Fibroblast of lung (primary cell): ENCODE measurements at places on chromosomes 16 and 17. TPM values are rescaled to one million over a fixed set of nuclear protein-coding genes. Genes with fewer than 3 reads are reported as not detected.

The UBE2I gene
- total RNA-seq: 42.1 and 44.4 TPM in 2 replicates

The ACSM2A gene
- not detected in 2 replicates for total RNA-seq

The CD19 gene
- total RNA-seq: under 0.01 and 0.26 TPM in 2 replicates

The BTBD17 gene
- under 0.01 TPM in 1 of 2 replicates, not detected in the other for total RNA-seq

GRCh38 chr17:29628644-29629043 lies 5.9 kb upstream of the CORO6 start:
- H3K27ac ChIP-seq: no peak overlapping the region
- H3K36me3 ChIP-seq: peaks cover 10% of the 10 kb centered on the region
- no peak overlapping the region for H3K4me3 ChIP-seq
- DNase-seq: no peak
- peaks cover 7% of the 10 kb centered on the region for H3K4me1 ChIP-seq

- peak; percentile 73 for DNase-seq
- no peak overlapping the region for H3K4me3 ChIP-seq
- peaks cover 3% of the 10 kb centered on the region for H3K36me3 ChIP-seq
These were observed 111.3 kb downstream of the BANP start for GRCh38 chr16:88062341-88063210.

DNA sequence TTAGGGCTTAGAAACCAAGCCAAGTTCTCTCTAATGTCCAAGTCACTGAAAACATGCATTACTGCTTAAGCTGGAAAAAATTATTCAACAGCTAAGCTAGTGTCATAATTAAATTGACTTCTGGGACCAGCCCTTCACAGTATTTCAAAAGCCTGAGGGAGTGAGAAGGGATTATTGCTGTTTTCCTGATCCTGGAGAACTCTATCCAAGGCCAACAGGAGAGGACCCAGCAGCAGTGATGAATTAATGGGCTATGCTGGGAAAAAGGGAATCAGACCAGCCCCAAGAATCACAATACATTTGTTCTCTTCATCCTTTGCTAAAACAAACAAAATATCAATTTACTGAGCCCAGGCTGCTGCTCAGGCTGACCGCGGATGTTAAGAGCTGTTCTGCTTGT lies 34.5 kb upstream of the CLEC3A start:
- no peaks in the 10 kb centered on the region for H3K27me3 ChIP-seq
- H3K4me3 ChIP-seq: no peak overlapping the region
- H3K4me1 ChIP-seq: no peaks in the 10 kb centered on the region
- DNase-seq: no peak
- H3K27ac ChIP-seq: no peak overlapping the region

- H3K27ac ChIP-seq: no peak overlapping the region
- H3K36me3 ChIP-seq: no peaks in the 10 kb centered on the region
- H3K4me1 ChIP-seq: peaks cover 3% of the 10 kb centered on the region
- no peak overlapping the region for H3K4me3 ChIP-seq
These were observed 125.7 kb downstream of the COPRS start for GRCh38 chr17:31733326-31733725.

DNA sequence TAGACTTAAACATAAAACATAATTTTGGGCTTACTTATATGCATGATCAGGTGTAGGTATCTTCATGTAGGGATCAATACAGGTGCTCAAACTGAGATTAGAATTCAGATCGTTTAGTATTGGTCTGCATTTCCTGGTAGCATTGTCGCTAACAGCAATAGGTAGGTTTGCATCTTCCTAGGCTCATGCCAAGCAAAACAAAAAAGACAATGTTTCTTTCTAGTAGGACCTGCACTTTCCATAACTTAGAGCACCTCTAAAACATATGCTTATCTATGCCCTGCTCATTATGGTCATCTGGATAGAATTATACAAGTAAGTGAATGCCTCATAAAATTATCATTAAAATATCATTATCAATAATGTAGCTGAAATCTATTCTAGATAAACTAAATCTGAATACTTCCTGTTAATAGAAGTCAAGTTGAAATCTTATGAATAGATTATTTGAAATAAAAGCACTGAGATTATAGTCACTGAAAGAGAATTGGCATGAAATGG lies 26.7 kb downstream of the PCTP start:
- no peaks in the 10 kb centered on the region for H3K27me3 ChIP-seq
- H3K4me1 ChIP-seq: no peaks in the 10 kb centered on the region
- no peak for DNase-seq
- H3K36me3 ChIP-seq: peaks cover 7% of the 10 kb centered on the region

DNA sequence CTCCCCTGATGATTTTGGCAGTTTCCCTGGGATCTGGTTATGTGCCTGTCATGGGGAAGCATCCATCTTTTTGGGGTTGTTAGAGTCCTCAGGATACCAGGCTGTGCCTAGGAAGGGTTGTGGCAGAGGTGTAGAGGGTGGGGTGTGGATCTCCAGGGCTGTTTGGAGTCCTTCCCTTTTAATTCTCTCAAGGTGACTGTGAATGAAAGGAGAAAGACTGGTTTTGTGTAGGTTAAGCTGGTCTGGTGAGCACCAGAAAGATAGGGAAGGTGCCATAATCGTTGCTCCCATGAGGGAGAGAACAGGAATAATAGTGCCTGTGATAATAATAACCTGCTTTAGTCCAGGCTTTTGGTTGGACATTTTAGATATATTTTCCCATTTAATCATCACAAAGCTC lies 7.0 kb downstream of the MAP2K4 start:
- H3K4me1 ChIP-seq: peaks cover 1% of the 10 kb centered on the region
- no peak overlapping the region for H3K4me3 ChIP-seq
- H3K36me3 ChIP-seq: no peaks in the 10 kb centered on the region
- no peaks in the 10 kb centered on the region for H3K27me3 ChIP-seq
- no peak overlapping the region for H3K27ac ChIP-seq
- DNase-seq: no peak

DNA sequence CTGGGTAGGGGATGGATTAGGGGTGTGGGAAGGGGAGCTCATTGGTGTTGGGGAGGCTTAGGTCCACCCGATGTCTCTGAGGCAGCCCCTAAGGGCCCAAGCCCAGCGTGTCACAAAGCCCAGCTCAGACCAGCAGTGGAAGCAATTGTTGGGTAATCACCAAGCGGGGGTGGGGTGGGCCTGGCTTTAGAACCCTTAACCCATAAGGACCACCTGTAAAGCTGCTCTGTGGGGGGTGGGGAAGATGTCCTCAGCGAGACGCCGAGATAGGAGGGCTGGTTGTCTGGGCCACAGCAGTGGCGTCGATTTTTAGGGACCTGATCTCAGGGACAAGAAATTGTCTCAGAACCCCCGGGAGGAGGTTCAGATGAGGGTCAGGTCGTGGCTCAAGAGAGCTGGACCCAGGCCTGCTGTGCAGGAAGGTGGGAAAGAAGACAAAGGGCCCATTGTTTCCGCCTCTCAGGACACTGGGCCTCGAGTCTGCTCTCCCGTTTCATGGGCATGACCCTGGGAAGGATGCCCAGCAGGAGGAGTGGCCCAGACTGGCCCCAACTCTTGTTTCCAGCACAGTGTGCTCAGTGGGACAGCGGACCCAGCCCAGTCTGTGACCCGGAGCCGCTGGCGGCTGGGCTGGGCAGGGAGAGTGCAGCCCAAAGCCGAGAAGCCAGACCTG lies 15.9 kb downstream of the ST6GALNAC2 start:
- H3K4me1 ChIP-seq: no peaks in the 10 kb centered on the region
- no peak overlapping the region for H3K4me3 ChIP-seq
- DNase-seq: no peak
- H3K36me3 ChIP-seq: no peaks in the 10 kb centered on the region

DNA sequence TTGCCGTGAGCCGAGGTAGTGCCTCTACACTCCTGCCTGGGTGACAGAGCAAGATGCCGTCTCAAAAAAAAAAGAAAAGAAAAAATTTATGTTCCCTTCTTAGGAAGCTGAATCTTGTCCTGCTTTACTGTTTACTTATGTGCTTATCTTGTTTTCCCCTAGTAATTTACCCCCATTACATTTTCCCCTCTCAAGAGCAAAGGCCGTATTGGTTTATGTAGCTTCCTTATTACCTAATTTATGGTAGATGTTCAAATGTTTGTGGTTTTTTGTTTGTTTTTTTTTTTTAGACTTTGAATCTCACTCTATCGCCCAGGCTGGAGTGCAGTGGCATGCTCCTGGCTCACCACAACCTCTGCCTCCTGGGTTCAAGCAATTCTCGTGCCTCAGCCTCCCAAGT lies 10.3 kb upstream of the SLC52A1 start:
- peaks cover 2% of the 10 kb centered on the region for H3K27me3 ChIP-seq
- H3K4me1 ChIP-seq: peaks cover 4% of the 10 kb centered on the region
- no peak overlapping the region for H3K27ac ChIP-seq
- no peak for DNase-seq
- H3K36me3 ChIP-seq: no peaks in the 10 kb centered on the region

- peak overlapping the region; percentile 92 for H3K27ac ChIP-seq
- H3K36me3 ChIP-seq: no peaks in the 10 kb centered on the region
- no peaks in the 10 kb centered on the region for H3K27me3 ChIP-seq
- peak; percentile 32 for DNase-seq
- H3K4me1 ChIP-seq: peaks cover 3% of the 10 kb centered on the region
These were observed 708 bp upstream of the NFAT5 start for GRCh38 chr16:69564845-69565670.

GRCh38 chr17:77137111-77137510 lies 3.7 kb upstream of the SEC14L1 start:
- DNase-seq: no peak
- H3K4me3 ChIP-seq: no peak overlapping the region
- H3K36me3 ChIP-seq: no peaks in the 10 kb centered on the region
- H3K27ac ChIP-seq: no peak overlapping the region
- no peaks in the 10 kb centered on the region for H3K27me3 ChIP-seq
- H3K4me1 ChIP-seq: peaks cover 9% of the 10 kb centered on the region

DNA sequence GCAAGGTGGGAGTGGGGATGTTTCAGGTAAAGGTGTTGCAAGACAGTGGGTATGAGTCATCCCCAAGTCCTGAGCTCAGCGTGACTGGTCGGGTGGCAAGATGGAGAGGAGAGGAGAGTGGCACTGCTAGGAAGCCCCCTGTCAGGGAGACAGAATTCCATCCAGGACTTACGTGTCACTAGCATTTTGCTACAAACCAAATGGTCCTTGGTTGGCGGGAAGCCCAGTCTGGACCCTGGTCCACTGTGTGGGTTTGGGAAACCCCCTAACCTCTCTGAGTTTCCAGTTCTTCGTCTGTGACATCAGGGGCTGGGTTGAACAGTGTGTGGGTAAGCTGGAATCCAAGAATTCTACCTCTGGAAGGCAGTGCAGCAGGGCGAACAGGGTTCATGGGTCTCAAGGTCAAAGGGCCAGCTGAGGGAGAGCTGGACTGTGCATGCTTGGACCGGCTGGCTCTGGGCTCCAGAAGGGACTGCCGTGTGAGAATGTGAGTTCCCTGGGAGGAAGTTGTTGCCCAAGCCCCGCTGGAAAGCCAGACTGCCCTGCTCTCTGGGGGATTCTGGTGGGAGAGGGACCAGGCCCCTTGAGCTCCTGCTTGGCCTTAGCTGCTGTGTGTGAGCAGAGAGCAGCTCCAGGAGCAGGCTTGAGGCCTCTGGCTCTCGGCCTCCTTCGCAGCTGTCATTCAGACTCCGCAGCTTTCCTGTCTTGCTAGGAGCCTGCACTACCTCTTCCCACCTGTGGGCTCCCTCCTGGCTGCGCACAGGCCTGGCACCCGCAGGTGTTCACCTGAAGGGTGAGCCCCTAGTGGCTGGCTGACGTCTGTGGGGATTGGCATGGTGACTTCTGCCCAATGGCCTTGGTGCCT lies 84.6 kb downstream of the NT5M start:
- H3K27ac ChIP-seq: no peak overlapping the region
- no peaks in the 10 kb centered on the region for H3K27me3 ChIP-seq
- no peak overlapping the region for H3K4me3 ChIP-seq
- H3K36me3 ChIP-seq: no peaks in the 10 kb centered on the region

DNA sequence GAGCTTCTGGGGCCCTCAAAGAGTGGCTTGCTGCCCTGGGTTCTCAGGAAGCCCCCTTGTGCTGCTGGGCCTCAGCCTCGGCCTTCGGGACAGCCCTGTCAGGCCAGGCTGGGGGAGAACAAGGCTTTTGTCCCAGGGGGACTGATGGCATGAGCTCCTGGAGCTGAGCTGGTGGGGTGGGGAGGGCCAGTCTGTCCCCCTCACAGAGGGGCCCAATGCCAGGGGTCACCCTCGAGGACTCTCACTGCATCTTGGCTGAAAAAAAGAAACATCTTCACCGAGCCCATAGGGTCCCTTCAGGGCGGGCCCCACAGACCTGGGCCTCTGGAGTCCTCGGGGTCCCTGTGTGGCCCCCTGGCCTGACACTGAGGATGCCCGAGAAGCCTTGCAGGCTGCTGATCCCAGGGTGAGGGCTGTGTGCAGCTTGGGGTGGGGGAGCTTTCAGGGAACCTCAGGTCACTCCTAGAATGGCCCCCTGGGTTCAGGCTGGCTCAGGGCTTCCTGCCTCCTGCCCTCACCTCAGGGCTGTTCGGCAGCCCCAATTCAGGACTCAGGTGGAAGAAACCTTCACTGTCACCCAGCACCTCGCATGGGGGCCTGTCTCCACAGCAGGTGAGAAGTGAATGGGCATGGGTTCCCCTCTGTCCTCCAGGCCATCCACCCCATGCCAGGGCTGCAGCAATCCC lies 90.5 kb downstream of the TNFRSF13B start:
- no peak for DNase-seq
- H3K27ac ChIP-seq: no peak overlapping the region
- H3K36me3 ChIP-seq: no peaks in the 10 kb centered on the region
- H3K27me3 ChIP-seq: no peaks in the 10 kb centered on the region

DNA sequence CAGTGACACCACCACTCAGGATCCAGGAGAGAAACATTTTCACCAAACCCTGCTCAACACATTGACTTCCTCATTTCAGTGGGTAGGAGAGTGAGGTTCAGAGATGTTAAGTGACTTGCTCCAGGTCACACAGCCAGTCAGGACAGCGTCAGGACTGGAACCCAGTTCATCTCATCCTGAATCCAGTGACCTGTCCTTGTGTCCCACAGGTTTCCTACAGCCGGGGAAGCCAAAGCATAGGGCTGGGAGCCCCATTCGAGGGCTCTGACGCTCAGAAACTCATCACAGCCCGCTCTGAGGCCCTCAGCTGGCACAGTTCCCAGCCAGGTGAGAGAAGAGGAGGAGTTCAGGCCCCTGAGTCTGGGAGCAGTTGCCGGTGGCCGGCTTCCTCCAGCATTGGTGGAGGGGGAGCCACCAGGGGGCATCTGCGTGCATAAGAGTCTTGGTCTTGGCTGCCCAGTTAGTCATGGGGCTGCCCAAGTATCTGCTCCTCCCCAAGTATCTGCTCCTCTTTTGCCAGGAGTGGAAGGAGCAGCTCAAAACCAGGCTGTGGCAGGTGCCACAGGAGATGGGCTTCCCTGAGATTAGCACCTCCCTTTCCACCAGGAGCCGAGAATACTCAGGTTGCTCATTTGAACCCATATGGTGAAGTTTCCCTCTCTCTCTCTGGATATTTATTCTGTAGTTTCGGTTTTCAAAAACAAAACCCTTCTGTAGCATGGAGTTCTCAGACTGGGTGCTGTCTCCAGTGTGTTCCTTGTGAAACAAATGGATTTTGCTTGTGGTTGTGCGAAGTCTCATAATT lies 56.0 kb downstream of the TNFRSF13B start:
- H3K36me3 ChIP-seq: no peaks in the 10 kb centered on the region
- no peak overlapping the region for H3K4me3 ChIP-seq
